ENCODE measurements at places on chromosomes 13 and 19.

DNA sequence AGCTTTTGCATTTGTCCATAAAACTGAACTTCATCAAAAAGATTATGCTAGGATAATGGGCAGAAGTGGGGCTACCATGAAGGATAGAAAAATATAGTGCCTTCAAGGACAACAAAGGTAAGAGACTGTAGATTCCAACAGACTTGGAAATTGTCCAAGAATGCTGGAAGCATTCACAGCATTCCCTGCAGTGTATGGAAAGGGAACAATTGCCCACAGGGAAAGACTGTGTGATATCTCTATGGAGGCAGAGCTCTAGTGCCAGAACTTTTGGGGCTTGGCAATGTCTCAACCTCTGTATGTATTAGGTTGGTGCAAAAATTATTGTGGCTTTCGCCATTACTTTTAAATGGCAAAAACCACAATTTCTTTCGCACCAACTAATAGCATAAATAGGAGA lies 1598.8 kb upstream of the MIR17HG start:
- DNase-seq: no peak

- DNase-seq: peak; percentile 94
These were observed 12.1 kb downstream of the PIN1 start for GRCh38 chr19:9847087-9847671.

DNA sequence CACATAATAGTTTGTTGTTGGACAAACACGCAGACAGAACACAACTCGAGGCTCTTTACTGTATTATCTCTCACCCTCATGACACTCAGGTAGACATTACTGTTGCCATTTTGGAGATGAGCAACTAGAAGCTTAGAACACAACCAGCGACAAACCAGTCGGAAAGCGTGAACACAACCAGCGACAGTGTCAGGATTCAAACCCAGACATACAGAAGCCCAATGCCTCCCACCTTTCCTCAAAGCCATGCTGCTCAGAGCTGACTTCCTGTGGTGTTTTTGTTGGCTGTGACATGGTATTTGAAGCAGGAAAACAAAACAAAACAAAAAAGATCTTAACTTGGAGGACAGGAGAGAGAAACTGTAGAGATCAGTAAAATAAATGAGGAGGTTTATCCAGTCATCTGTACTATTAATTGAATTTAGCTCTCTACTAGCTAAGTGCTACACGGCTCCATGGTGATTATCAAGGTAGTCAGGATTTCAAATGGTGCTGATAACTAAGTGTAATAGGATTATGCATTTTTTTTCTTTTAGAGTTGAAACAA lies 92.1 kb downstream of the STARD13 start:
- peak; percentile 65 for DNase-seq

DNA sequence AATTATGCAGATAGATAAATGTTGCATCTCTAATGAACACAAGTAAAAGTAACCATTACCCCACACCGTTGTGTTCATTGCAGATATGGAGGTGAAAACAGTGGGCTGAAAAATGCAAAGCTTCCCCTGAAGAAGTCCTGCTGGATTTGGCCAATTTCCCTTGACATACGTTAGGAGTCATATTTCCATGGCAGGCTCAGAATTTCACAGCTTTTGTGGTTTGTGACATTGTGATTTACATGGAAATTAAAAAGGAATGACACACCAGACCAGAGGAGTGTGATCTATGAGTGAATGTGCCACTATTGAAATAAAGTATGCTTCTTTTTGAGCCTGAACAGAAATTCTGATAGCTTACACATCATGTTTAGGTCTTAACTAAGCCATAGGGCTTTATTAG lies 221.1 kb upstream of the TMTC4 start:
- peak; percentile 44 for DNase-seq

- no peak for DNase-seq
These were observed 143.2 kb upstream of the ZNF507 start for GRCh38 chr19:32202244-32202643.

DNA sequence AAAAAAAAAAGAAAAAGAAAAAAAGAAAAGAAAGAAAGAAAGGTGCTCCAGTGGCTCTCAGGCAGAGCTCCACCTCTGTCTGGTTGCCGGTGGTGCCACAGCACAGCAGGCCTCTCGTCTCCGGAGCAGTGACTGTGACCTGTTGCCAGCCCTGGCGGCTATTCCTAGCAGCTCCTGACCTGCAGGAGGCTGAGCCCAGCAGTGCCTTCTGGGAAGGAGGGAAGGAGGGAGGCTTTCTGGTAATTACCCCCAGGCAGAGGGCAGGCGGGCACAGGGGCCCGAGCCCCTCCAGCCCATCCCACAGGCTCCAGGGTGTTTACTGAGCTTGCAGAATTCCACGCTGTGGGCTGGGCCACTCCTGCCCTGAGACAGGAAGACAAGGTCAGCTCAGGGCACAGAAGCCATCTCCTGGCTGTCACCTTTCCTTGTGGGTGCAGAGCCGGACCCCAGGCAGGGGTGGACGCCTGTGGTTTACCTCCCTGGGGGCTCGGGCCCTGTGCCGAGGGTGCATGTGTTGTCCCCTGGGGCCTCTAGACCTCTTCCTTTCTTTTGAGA lies 77.9 kb downstream of the GNG7 start:
- no peak for DNase-seq

GRCh38 chr13:77507931-77508776 lies 27.4 kb upstream of the SCEL start:
- DNase-seq: peak; percentile 66

- DNase-seq: no peak
These were observed 9.8 kb downstream of the LRRC4B start for GRCh38 chr19:50558449-50558848.
